ENCODE measurements at places on chromosomes 16 and 17.

GRCh38 chr17:29720551-29720950 lies 97.8 kb upstream of the CORO6 start:
- no peak for DNase-seq

- no peak for DNase-seq
Observed at GRCh38 chr17:65559461-65559803, 2.0 kb downstream of the AXIN2 start.

- no peak for DNase-seq
Observed at GRCh38 chr17:55652825-55653224, 69.8 kb downstream of the TMEM100 start.

GRCh38 chr16:57473176-57473840 lies 10.8 kb downstream of the POLR2C start:
- no peak for DNase-seq

GRCh38 chr17:37146086-37147064 lies 197.6 kb downstream of the AATF start:
- DNase-seq, result no peak

GRCh38 chr17:40538019-40538935 lies 27.0 kb downstream of the CCR7 start:
- DNase-seq, result no peak

DNA sequence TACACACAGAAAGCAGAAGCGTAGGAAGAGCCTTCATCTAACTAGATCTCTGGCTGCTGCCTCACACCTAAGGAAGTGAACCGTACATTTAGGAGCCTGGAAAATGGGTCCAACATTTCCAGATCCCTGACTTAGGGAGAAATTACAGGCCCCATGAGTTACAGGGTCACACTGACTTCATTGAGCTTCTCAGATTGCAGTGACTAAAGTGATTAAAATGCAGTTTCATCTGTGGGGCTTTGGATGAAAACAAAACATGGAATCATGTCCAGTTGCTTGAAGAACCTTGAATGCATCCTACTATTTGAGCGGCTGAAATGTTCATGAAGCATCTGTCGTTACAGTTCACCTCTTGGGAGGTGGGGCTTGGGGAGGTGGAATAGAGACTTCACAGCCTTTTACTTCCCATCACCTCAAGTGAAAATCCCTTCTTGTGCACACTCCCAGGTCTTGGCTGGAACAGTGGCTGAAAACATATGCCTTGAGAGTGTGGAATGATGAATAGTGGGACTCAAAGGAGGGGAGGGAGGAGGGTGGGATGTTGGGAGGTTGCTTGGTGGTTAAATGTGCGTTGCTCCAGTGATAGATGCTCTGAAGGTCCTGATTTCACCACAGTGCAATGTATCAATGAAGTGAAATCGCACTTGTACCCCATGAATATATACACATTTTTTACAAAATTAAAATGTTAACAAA lies 19.7 kb downstream of the TEKT3 start:
- no peak for DNase-seq

DNA sequence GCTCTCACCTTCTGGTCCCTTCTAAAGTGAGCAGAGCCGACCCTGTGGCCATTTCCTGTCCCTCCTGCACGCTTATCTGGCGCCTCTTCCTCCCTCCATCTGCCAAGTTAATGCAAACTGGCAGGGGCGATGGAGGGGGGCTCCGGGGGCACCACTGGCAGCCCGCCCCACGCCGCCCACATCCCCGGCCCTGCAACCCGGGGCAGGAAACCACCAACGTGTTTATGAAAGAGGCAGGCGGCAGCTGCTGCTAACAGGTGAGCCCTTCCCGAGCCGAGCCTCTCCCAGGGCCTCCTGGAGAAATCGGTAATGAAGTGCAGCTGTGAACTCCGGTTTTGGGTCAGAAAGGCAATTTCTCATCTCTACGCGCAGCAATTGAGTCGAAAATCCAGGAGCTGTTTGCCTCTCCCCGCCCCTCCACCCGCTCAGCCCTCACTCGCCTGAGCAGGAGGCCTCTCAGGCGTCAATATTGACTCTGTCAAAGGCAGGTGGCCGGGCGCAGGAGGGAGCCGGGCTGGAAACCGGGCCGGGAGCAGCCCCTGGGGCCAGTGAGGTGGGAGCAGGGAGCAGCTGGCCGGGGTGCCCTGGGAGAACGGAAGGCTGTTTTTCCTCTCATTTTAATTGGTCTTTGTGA lies 164.4 kb upstream of the GSE1 start:
- DNase-seq, result peak; percentile 91

DNA sequence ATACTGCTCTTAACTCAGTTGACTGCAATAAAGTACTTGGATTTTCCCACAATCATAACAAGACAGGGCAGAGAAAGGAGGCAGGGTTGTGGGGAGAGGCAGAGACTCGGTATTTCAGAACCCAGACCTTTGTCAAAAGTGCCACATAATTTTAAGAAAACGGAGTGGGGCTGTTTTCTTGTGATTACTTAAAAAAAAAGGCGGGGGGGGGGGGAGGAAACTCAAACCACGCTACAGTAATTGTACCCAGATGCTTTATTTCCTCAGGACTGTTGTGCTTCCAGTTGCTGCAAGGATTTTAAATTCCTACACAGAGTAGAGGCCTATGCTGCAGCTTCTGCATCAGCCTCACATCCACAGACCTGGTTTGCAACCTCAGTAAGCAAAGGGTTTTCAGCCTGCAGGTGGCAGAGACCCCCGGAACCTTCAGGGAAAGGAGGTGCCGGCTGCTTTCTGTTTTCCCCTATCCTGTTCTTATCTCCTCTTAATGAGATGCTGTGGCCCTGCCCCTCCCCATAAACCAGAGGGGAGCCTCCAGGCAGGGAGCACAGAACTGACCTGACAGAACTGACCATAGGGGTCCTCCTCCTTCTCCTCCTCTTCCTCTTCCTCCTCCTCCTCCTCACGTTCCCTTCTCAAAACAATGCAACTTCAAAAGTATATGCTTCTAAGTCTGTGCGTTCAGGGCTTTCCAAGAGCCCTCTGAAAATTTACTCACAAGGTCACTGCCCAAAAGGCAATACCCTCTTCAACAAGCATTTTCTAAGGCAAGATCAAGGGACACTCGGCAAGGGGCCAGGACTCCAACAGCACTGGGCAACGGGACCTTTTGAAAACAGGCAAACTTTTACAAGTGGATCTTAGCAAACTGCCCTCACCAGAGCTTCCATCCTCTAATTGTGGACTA lies 7.5 kb downstream of the AXIN2 start:
- DNase-seq, result no peak

- peak; percentile 70 for DNase-seq
Observed at GRCh38 chr16:10514369-10515055, 65.9 kb downstream of the EMP2 start.

GRCh38 chr16:75282466-75283281 lies 31.2 kb upstream of the BCAR1 start:
- no peak for DNase-seq

DNA sequence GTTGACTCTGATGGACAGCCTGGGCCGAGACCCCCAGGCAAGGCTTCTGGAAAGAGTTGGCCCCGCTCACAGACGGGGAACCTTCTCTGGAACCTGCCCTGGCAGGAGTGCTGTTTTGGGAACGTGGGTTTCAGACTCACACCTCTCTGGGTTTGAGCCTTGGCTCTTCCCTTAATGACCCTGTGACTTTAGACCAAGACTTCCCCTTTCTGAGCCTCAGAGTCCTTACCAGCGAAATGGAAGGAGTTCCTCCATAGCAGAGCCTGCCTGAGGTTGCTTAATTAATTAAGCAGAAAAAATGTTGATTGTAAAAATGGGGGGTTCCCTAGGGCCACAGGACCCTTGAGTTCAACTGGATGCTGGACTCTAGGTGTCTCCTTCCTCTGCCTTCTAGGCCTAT lies 408.2 kb downstream of the SEC14L1 start:
- peak; percentile 48 for DNase-seq

- DNase-seq, result no peak
Observed at GRCh38 chr17:74763565-74764387, 12.4 kb downstream of the NAT9 start.

DNA sequence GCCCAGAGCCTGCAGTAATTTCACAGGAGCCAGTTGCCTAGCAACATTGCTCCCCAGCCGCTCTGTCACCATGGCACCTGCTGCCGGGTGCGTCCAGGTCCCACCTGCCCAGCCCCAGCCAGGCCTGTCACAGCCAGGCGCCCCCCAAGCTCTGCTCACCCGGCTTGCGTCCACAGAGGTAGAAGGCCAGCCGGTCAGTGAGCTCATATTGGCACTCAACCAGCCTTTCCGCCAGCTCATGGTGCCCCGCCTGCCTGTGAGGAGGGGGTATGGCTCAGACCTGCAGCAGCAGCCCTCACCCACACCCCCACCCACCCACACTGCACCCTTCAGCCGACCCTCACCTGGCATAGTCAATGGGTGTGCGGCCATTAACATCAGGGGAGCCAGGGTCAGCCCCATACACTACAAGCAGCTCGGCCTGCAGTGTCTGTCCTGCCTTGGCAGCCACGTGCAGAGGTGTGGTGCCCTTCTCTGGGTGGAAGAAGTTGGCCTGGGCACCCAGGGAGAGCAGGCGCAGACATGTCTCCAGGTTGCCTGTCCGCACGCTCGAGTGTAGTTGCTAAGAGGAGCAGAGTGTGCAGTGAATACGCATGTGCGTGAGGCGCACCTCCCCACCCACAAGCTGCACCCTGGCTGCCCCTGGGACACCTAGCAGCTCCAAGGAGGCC lies 7.7 kb downstream of the GIT1 start:
- no peak for DNase-seq

DNA sequence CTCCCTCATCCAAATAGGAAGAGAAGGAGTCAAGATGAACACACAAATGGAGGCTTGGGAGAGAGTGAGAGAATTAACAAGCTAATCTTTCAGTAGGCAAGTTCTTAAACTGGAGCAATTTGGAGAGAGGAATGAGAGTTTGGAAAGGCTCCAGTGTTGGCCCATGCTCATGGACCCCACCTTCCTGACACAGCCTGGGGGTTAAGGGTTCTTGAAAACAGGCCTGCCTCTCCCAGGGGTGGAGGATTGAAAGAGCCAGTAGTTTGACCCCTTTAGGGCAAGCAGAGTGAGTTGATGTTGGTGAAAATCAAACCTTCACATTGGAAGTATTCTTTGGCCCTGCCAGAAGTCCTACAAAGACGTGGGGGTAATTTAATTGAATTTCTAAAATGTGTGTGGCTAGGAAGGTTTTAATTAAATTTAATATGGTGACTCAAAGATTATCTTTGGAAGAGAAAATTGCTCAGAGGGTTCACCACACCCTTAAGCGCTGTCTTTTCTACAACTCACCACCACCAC lies 5.8 kb downstream of the HOXB3 start:
- no peak for DNase-seq

DNA sequence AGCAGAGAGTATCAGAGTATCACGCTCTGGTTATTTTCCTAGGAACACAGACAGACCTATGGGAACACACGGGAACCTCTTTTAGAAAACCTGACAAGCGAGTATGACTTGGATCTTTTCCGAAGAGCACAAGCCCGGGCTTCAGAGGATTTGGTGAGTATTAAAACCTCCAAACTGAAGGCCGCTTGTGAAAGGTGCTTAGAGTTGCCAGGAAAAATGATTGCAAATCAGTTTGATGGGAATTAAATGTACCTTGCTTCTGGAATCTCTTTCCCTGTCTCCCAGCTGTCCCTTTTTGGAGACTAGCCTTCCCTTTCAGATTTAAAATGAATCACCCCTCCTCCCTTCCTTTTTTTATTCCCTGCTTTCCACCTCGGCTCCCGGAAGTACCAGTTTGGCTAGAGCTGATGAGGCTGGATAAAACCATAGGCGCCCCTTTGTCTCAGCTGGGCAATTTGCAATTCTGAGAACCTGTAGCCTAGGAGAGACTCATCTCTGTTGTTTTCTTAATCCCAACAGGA lies 27.3 kb downstream of the KAT7 start:
- no peak for DNase-seq

DNA sequence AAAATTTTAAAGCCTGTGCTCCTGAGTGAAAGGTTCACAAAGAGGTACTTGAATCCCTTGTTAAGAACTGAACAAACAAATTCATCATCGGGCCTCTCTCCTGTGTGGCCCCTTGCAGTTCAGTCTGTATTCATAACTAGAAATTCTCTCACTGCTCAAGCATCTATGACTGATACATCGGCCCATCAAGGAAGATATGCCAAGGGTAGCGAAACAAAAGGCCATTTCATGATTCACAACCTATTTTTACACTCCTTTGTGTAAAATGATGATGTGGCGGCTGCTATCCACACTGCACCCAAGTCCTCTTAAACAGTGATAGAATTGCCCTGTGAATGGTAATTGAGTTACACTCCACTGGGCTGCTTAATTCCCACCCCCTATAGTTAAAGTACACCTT lies 204.6 kb downstream of the STX8 start:
- no peak for DNase-seq

DNA sequence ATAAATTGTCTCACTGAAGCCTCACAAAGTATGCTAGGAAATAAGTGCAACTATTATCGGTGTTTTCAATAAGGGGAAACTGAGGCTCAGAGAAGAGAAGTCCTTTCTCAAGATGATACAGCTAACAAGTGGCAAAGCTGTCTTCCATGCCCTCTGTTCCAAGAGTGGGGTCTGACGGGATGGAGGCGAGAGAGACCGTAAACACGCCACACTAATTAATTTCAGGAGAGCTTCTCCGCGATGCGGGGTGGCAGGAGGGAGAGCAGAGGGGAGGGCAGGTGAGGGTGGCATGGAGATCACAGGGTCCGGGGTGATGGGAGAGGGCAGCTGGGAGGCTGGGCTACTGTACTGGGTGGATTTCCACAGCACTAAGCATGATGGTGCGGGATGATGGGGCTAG lies 80.3 kb downstream of the MYH11 start:
- no peak for DNase-seq

DNA sequence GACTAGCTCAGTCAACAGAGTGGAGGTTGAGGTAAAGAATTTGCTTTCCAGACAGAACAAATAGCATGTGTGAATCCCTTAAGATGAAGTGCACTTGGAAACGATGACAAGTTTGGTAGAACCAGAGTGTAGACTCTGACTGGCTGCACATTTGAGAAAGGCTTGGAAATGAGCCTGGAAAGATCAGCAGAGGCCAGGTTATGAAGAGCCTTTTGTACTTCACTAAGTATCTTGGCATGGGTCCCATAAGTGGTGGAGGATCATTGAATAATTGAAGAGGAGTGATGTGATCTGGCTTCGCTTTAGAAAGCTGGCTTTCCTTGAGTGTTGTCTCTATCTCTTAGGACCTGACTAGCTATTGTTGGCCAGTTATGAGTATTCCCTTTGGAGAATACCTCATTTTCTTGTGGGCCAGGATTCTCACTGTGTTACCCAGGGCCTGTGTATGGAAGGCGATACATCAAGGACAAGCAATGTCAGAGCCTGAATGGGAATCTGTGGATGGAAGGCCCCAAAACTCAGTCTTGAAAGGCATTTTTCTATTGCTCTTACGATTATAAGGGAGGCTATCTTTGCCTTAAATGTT lies 329.8 kb downstream of the UTP18 start:
- no peak for DNase-seq
